Calu3 (cell line): ENCODE measurements at places on chromosomes 2 and 18.
A peak's percentile ranks its signal among the peaks of the same experiment; 100 is the strongest.

DNA sequence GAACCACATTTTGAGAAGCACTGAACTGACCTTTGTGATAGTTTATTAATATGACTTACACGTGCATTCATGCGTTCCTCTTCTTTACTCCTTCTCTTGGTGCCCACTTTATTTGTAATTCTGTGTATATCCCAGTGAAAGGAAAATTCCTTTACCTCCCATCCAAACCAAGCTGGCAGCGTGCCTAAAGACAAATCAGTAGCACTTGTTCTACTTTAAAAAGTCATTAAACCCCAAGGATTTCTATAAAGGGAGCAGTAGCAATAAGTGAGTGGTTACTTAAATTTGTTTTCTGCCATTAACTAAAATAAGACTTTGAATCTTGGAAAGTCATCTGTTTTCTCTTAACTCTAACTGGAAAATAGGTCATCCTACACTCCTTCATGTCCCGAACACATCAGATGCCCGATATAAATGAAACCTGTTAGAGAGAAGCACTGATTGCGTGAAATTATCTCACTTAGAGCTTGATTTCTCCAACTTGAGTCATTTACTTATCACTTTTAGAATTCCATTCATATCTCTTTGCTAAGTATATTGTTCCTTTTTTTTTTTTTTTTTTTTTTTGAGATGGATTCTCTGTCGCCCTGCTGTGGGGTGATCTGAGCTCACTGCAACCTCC is 10.7 kb downstream of the PIK3C3 start:
- H3K27me3 ChIP-seq: no peaks in the 10 kb centered on the region
- peaks cover 10% of the 10 kb centered on the region for H3K36me3 ChIP-seq
- no peaks in the 10 kb centered on the region for H3K4me1 ChIP-seq
- no peak for DNase-seq
- no peak overlapping the region for H3K4me3 ChIP-seq

- H3K4me1 ChIP-seq: peaks cover 9% of the 10 kb centered on the region
- no peak overlapping the region for H3K27ac ChIP-seq
- no peak overlapping the region for H3K4me3 ChIP-seq
- peaks cover 25% of the 10 kb centered on the region for H3K36me3 ChIP-seq
- DNase-seq: no peak
These were observed 18.0 kb downstream of the REL start for GRCh38 chr2:60899230-60899891.

DNA sequence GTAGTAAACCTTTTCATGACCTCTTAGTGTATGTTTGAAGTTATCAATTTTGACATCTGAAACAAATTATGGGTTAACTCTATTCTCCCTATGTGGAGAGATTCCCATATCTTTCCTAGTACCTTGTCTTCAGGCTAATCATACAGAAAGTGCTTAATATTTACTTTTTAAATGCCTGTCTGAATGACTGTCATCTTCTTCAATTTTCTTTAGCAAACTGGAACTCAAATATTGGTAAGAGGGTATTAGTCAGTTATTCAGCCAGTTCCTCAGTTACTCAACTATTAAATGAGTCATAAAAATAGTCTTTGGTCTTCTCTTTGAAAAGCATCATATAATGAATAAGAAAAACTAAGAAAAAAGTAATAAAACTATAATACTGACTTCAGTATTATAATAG is 1038.0 kb upstream of the PIK3C3 start:
- no peak for DNase-seq
- H3K27ac ChIP-seq: no peak overlapping the region
- no peaks in the 10 kb centered on the region for H3K36me3 ChIP-seq

- no peaks in the 10 kb centered on the region for H3K4me1 ChIP-seq
- no peak overlapping the region for H3K27ac ChIP-seq
- no peak for DNase-seq
- no peaks in the 10 kb centered on the region for H3K36me3 ChIP-seq
- no peaks in the 10 kb centered on the region for H3K27me3 ChIP-seq
- no peak overlapping the region for H3K4me3 ChIP-seq
These were observed 55.2 kb downstream of the SOS1 start for GRCh38 chr2:39065616-39066015.

- no peak overlapping the region for H3K4me3 ChIP-seq
- no peaks in the 10 kb centered on the region for H3K36me3 ChIP-seq
- H3K4me1 ChIP-seq: no peaks in the 10 kb centered on the region
- H3K27ac ChIP-seq: no peak overlapping the region
- DNase-seq: peak; percentile 53
These were observed 187.1 kb downstream of the ZBTB7C start for GRCh38 chr18:48222118-48222517.

- DNase-seq: no peak
- H3K27me3 ChIP-seq: peaks cover 35% of the 10 kb centered on the region
- no peak overlapping the region for H3K4me3 ChIP-seq
- no peaks in the 10 kb centered on the region for H3K36me3 ChIP-seq
These were observed 16.2 kb upstream of the BCL11A start for GRCh38 chr2:60569680-60570111.

DNA sequence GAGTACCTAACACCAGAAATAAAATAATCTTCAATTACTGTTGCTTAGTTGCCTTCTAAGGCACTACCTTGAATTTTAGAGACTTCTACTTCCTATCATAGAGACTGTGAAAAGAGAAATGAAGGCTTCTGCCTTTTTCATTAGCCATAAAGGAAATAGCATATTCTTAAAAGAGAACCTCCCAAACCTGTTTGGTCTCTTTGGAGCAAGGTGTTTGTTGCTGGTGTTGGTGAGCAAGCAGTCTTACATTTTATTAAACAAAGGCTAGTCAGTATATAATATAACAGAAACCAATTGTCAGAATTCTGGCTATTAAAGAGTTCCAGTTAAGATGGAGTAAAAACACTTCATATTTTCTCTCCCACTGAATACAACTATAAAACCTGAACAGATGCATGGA is 116.4 kb downstream of the TAF4B start:
- H3K27me3 ChIP-seq: no peaks in the 10 kb centered on the region
- H3K4me3 ChIP-seq: no peak overlapping the region
- H3K27ac ChIP-seq: peak overlapping the region; percentile 75
- H3K4me1 ChIP-seq: peaks cover 18% of the 10 kb centered on the region
- peak; percentile 20 for DNase-seq

GRCh38 chr2:119702918-119703401 is 24.0 kb downstream of the TMEM177 start:
- H3K4me3 ChIP-seq: no peak overlapping the region
- no peaks in the 10 kb centered on the region for H3K36me3 ChIP-seq
- H3K27ac ChIP-seq: no peak overlapping the region
- H3K27me3 ChIP-seq: no peaks in the 10 kb centered on the region

DNA sequence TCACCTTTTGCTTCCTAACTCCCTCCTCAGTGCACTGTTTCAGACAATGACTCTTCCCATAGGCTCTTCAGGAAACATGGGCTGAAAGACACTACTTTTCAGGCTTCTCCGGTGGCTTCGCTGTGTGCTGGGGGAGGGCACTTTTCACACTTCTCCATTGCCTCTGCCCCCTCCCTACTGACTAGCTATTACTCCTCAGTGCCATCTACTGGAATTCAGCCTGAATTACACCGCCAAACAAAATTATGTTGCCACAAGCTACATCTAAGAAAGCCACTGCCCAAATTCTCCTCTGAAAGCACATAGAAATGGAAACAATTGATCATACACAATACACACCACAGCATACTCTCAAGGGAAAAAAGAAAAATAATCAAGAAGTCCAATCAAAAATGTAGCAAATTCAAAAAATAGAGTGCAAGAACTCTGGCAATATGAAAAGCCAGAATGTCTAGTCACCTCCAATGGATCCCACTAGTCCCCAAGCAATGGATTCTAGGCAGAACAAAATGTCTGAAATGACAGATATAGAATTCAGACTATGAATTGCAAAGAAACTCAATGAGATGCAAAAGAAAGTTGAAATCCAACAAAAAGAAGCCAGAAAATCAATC is 1139.4 kb upstream of the GYPC start:
- no peak overlapping the region for H3K4me3 ChIP-seq
- no peaks in the 10 kb centered on the region for H3K36me3 ChIP-seq
- DNase-seq: no peak
- H3K27ac ChIP-seq: no peak overlapping the region

GRCh38 chr2:238016526-238016925 is 44.3 kb upstream of the SCLY start:
- peaks cover 8% of the 10 kb centered on the region for H3K4me1 ChIP-seq
- no peaks in the 10 kb centered on the region for H3K36me3 ChIP-seq
- no peak for DNase-seq
- no peaks in the 10 kb centered on the region for H3K27me3 ChIP-seq
- H3K4me3 ChIP-seq: no peak overlapping the region

GRCh38 chr2:169415233-169415748 is 53.0 kb upstream of the LRP2 start:
- no peaks in the 10 kb centered on the region for H3K4me1 ChIP-seq
- DNase-seq: no peak
- no peaks in the 10 kb centered on the region for H3K36me3 ChIP-seq
- H3K4me3 ChIP-seq: no peak overlapping the region
- H3K27ac ChIP-seq: no peak overlapping the region

DNA sequence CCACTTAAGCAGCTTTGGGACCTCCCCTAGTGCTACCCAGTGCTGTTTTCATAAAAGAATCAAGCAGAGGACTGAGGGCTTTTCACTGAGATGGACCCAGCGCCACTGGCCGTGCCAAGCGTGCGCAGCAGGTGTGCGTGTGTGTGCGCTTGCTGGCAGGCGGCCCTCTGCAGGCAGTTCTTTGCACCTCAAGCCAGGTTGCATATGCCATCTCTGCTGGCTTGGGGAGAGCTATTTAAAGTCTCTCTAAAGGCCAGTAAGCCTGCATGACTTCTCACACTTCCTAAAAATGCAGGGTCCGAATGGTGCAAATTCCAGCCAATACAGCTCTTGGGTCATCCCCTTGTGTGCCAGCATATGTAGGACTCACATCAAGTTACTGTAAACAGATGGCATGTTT is 255.5 kb downstream of the RNF152 start:
- no peak overlapping the region for H3K4me3 ChIP-seq
- H3K27me3 ChIP-seq: no peaks in the 10 kb centered on the region
- H3K27ac ChIP-seq: no peak overlapping the region
- DNase-seq: no peak
- no peaks in the 10 kb centered on the region for H3K36me3 ChIP-seq

DNA sequence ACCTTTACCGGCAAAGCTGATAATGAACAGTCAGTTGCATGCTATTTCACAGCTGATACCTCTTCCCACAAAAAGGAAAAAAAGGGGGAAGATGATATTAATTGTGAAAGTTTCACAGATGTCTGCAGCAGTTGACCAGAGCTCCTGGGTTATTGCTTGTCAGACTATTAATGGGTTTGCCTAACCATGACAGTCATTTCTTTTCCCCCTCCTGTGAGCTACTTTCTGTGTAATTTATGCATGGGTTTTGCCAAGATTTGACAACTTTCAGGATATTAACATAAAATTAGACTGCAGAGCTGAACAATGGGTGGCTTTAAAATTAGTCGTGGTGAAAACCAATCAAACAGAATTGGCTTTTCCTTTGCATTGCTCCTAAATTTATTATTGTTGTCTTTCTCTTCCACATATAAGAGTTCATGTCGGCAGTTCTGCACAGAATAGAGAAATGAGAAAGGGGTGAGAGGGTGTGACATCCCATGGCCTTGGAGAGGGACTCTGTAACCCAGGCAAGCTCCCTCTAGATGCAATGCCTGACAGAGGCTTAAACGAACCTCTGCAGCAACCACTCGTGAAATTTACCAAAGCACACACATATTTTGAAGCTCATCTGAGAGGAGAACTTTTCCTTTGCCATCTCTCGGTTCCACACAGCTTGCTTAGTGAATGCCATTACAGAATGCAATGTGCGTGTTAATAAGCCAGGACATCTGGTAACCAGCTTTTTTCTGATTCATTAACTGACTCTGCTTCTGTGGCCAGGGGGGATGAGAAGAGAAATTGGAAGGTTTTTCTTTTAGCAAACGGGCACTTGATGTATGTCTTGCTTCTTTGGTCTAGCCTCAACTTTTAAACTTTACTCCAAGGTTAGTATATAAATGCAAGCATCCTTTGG is 82.2 kb upstream of the ITGA4 start:
- no peak overlapping the region for H3K27ac ChIP-seq
- no peaks in the 10 kb centered on the region for H3K36me3 ChIP-seq
- H3K4me1 ChIP-seq: no peaks in the 10 kb centered on the region
- DNase-seq: no peak

- H3K4me3 ChIP-seq: no peak overlapping the region
- H3K4me1 ChIP-seq: no peaks in the 10 kb centered on the region
- H3K27me3 ChIP-seq: no peaks in the 10 kb centered on the region
- H3K27ac ChIP-seq: no peak overlapping the region
- DNase-seq: no peak
These were observed 400.3 kb upstream of the SMIM21 start for GRCh38 chr18:75827751-75828287.

DNA sequence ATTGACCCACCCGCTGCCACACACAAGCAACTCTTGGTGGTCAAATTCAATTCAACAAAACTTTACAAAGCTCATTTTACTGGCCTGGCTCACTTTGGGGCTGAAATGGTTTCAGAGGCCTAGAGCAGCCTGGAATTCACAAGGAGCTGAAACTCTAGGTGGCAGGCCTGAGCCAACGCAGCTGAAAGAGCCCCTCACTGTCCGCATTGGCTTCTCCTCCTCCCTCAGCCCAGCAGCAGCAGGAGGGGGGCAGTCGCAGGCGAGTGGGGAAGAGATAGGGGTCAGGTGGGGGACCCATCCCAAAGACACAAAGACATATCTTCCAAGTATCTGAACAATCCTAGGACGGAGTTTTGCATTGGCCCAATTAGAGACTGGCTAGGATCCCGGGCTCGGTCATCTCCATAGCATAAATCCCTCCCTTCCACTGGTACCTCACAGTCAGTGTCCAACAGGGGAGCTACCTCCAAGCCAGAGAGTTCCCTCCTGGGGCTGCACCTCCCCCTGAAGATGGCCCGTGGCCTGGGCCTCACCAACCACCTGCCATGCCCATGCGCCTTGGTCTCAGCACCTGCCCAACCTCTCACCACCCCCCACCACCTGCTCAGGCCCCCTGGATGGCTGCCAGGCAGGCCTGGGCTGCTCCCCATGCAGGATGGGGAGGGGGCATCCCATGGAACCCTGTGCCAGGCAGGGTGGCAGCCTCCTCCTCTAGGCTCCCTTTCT is 113.4 kb downstream of the ZBTB7C start:
- no peak for DNase-seq
- peaks cover 7% of the 10 kb centered on the region for H3K4me1 ChIP-seq
- no peaks in the 10 kb centered on the region for H3K36me3 ChIP-seq

GRCh38 chr2:156327835-156328695 is 4.5 kb downstream of the NR4A2 start:
- peaks cover 54% of the 10 kb centered on the region for H3K36me3 ChIP-seq
- H3K4me1 ChIP-seq: no peaks in the 10 kb centered on the region
- H3K27ac ChIP-seq: peak overlapping the region; percentile 36
- H3K27me3 ChIP-seq: no peaks in the 10 kb centered on the region

DNA sequence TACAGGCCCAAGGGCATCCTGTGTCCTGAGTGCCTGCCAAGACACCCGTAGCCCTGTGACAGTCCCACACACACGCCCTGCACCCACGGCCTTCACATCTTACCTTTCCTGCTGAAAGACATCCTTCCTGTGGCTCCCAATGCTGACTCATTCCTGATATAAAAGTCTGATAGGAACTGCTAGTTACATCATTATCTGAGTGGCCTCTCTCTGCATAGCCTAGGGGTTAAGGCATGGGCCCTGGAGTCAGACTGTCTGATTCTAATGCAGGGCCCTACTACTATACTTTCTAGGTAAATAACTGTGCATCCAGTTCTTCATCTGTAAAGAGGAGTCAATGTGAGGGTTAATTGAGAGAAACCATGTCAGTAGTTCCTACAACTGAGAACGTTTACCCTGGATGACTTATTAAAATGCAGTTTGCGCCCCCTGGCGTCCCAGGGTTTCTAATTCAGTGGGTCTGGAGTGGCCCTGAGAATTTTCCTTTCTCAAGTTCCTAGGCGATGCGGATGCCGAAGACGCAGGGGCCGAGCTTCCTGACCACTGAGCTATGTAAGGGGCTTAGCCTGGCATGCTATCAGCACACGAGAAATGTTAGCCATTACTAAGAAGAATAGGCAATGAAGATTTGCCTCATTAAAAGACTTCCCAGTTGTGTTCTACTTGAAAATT is 6.0 kb upstream of the GPR45 start:
- no peaks in the 10 kb centered on the region for H3K36me3 ChIP-seq
- no peak overlapping the region for H3K4me3 ChIP-seq
- H3K4me1 ChIP-seq: peaks cover 9% of the 10 kb centered on the region
